ENCODE measurements at places on chromosomes 6 and 20.
A peak's percentile ranks its signal among the peaks of the same experiment; 100 is the strongest.

DNA sequence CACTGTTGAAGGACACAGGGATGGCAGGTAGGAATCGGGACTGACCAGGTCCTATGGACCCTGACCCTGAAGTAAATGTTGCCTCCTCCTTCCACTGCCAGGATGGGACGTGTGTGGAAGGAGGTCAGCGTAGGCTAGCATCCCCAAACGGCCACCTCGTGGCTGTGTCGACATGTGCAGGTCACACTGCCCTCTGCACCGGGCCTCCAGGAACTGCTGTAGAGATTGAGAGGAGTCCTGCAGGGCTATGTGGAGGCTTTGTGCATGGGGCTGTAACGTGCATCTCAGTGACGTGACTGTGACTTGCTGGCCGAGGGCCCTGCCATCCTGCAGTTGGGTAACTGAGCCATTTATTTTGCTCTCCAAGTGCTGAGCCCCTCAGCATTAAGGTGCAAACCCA, 149.5 kb downstream of the PHACTR3 start:
- no peak for DNase-seq

DNA sequence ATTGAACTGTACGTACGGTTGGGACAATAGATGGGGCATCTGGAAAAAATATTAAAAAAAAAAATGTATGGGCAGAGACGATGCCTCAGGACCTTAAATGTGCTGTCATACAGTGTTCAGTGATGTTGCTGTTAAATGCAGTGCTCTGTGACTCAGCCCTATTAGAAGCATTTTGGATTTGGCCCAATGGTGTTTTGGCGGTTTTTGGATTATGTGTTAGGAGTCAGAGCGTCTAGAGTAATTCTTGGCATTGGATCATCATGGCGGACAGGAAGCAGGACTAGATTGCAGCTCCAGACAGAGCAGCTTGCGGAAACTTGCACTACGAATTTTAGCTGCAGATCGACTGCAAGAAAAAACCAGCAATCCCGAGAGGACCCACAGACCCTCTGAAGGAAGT, 280.0 kb downstream of the SOX4 start:
- DNase-seq = no peak

DNA sequence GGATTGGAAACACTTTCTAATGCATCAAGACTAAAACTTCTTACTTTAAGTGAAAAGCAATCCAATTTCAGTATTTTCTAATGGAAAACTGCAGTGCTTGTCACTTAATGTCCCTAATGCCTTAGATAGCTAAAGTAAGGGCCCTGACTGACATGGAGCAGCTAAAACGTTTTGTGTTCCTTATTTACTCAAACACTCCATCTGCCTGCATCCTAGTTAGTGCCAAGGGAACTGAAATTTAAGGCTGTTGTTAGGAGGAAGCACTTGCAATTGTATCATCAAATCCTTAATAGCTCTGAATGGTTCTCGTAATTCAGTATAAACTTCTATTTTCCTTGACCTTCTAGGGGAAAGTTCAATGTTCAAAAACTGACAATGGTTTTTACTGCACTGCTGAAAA, 127.4 kb downstream of the GJA10 start:
- no peak for DNase-seq

GRCh38 chr20:58432186-58432954, 43.3 kb downstream of the VAPB start:
- DNase-seq = no peak

GRCh38 chr20:46161921-46162320, 43.8 kb downstream of the CD40 start:
- DNase-seq = no peak

GRCh38 chr6:119390247-119390793, 40.8 kb upstream of the MAN1A1 start:
- DNase-seq = peak; percentile 29

DNA sequence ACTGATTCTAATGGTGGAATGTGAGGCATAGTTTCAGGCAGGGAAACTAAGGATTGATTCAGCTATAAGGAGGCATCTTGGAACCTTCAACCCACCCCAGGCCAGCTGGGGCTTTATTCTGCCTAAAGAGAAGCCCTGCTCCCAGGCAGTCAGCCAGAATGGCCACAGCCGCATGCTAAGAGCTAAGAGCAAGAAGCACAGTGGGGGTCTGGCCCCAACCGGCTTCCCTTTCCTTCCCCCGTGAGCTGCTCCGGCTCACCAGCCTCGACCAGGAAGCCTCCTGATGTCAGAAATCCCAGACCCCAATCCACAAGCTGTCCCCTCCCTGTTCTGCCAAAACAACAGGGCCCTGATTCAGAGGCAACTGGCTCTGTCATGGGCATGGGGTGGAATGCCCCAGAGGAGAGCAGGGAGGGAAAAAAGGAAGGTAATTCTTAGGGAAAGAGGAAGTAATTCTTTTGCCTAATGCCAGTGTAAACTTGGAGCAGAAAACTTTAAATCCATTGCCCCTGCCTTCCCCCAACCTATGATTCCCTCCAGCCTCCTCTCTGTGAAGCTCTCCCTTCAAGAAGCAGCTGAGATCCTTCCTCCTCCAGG, 6.9 kb downstream of the GRM4 start:
- no peak for DNase-seq

DNA sequence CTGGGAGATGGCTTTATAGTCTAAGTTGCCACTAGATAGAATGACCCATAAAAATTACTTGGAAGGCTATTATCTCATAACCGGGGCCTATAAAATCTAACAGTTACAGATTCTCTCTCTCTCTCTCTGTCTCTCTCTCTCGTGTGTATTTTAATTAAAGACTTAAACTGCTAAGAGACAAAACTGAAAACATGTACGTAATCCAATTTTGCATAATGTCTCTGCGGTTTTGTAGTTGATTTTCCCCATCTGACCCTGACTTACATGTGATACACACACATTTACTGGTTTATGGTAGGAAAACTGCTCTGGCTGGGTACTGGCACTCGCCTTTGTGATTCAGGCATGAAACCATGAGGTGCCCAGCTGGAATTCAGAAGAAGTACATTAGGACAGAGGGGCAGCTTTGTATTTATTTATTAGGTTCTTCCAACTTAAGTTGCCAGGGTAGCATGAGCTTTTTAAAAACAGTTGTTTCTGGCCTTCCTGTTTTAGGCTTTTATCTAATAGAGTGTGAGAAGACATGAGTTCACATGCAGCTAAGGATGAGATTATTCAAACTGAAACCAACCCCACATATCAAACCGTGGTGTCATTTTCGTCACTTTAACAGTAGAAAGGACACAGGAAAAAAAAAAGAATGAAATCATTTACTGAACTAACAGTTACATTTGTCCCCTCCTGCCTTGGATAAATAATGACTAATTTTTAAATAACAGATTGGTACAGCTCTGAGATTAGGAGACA, 182.5 kb downstream of the GMPR start:
- DNase-seq = peak; percentile 72

GRCh38 chr20:47146686-47147085, 209.8 kb downstream of the ZMYND8 start:
- DNase-seq = no peak

DNA sequence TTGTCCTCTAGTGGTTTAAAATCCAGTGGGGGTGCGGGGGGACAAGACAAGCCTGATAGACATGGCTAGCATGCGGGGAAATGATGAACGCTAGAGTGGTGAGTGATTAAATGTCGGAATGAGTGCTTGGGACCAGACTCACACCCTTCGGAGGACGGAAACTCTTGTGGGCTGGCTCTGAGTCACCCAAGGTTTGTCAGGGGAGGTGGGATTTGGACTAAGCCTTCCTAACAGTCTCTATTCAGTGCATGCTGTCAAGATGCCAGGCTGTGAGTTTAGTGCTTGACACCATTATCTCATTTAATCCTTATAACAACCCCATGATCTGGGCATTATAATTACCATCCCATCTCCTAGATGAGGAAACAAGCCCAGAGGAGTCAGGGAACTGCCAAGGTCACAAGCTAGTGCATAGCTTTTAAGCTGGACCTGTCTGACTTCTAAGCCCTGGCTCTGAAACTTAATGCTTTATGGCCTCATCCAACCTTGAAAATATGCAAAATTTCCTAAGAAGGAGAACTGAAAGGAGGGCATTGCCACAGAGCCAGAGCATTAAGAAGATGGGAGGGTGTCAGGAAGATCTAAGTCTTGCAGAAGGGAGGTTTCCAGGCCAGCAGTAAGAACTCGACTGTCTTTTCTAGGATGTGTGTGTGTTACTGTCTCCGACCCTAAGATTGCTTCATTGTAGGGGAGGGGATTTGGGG, 168.7 kb upstream of the LRFN2 start:
- no peak for DNase-seq

- no peak for DNase-seq
Observed at GRCh38 chr20:46823271-46823751, 71.3 kb upstream of the EYA2 start.

- DNase-seq = no peak
Observed at GRCh38 chr6:1759870-1760269, 150.2 kb downstream of the FOXC1 start.

DNA sequence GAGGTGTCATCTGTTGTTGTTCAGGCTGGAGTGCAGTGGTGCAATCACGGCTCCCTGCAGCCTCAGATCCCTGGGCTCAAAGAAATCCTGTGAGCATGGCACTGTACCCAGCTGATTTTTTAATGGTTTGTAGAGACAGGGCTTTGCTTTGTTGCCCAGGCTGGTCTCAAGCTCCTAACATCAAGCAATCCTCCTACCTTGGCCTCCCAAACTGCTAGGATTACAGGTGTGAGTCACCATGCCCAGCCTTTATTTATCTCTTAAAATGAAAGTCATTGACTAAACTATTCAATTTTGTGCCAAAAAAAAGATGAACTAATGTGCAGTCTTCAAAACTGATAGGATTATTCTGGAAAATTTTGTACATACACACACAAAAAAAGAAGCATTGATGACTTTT, 38.8 kb upstream of the UNC93A start:
- no peak for DNase-seq

GRCh38 chr20:4041748-4042411, 26.5 kb upstream of the RNF24 start:
- peak; percentile 58 for DNase-seq

GRCh38 chr6:109024784-109025183, 69.9 kb downstream of the SESN1 start:
- DNase-seq = no peak

DNA sequence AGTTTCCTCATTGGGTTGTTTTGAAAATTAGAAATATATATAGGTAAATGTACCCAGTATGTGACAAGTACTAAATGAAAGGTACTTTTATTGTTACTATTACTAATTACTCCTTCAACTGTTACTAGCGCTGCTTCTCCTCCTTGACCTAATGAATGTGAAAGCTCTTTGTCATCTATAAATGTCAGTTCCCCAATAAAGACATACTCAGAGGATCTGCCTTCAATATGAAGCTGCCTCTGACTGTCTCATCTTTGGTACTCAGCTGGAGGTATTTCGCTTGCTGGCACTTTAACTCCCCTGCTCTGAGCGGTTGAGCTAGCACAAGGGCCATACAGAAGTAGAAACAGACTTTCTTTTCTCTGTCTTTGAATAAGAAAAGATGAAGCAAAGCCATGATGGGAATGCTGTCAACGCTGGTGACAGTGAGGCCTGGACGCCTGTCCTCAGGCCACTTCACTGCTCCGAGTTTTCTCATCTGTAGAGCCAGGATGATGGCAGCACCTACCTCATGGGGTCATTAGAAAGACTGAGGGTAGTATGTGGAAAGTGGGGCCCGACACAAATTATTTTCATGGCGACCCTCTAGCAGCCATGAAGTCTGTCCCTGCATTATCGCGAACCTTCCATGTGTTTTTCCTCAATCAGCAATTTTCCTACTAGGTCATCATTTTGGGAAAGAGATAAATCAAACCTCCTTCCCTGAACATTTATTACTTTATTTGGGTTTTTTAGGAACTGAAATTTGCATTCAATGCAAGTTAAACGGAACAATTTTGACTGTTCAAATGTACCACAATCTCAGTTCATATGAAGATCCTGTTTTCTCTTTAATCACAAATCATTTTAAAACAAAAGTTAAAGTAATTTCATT, 55.9 kb upstream of the SNX9 start:
- DNase-seq = no peak

DNA sequence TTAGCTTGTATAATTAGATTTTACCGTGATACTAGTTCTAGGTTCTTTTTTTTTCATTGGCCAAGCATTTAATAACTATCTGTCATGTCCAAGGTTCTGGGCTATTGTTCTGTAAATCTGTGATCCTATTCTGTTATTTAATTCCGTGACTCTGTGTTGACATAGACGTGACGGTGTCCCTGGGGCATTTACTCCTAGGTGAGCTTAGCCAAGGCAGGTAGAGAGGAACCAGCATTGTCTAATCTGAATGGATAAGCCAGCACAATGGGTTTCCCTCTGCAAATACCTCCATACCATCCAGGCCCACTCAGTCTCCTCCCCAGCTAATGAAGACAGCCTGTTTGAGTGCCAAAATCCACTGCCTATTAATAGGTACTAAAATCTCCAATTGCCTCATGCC, 8.9 kb upstream of the CDSN start:
- DNase-seq = no peak

- peak; percentile 98 for DNase-seq
Observed at GRCh38 chr6:27019651-27020552, 227.6 kb upstream of the PRSS16 start.

DNA sequence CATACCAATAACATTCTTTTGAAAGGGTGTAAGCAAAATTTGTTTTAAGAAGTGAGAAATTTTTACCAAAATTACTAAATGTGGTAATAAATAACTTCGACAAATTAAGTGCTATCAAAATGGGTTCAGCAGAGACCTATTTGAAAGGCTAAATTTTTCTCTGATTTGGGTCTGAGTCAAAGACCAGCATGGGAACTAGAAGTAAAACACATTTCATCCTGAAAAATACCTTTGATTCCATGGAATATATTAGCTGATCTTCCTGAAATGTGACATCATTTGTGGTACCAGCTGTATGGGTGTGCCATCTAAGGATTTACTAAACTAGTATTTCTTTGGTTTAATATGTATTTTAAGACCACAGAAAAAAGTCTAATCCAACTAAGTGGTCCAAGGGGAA, 63.6 kb downstream of the BLOC1S5 start:
- DNase-seq = no peak

DNA sequence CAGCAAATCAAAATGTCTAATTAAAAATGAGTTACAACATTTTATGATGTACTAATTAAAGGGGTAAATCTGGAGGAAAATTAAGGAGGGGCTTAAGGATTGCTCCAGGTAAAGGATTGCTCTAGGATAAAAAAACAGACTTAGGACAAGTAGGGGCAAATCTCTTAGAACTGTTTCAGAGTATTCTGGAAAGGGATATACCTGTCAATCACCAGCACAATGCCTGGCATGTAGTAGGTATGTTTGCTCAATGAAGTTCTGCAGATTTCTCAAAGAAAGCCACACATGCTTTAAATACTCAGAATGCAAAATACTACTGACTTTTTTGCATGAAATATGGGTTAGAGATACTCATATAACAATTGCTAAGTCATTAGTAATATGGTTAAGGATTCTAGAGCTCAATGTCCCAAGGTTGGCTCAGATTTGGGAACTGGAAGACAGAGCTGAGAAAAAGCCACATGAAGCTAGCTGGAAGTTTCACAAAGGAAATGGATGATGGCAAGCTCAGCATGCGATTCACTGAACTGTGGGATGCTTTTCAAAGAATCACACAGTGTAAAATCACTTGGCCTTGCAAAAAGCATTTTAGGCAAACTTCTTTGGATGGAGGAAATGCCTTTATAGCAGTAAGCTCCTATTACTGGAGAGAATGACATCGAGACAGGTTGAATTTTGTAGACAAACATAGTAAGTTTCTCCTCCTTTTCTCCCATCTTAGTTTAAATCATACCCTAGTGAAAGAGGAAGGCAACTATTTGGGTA, 72.8 kb downstream of the MAP3K5 start:
- DNase-seq = no peak

Measured in OCI-M1 (cell line).